ENCODE measurements at places on chromosomes 1 and 21.

DNA sequence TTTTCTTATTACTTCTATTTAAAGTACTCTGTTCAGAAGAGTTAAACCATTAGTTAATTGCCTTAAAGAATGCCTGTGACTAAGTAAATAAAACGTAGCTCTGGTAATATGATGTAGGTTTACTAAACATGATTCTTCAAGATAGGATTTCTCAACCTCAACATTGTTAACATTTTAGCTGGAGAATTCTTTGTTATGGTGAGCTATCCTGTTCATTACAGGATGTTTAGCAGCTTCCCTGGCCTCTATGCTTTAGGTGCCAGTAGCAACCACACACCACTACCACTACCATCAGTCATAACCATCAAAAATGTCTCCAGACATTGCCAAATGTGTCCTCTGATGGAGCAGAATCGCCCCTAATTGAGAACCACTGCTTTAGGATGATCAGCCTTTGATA lies 10.7 kb downstream of the RPF1 start:
- DNase-seq, result no peak

- no peak for DNase-seq
These were observed 127.8 kb downstream of the OSBPL9 start for GRCh38 chr1:51744506-51745303.

GRCh38 chr1:38611664-38612211 lies 247.8 kb downstream of the RRAGC start:
- DNase-seq, result no peak

- no peak for DNase-seq
These were observed 13.0 kb downstream of the LSS start for GRCh38 chr21:46215436-46216131.

GRCh38 chr1:220157738-220158137 lies 63.8 kb downstream of the IARS2 start:
- no peak for DNase-seq

- DNase-seq, result no peak
These were observed 113.1 kb upstream of the IRF2BP2 start for GRCh38 chr1:234722904-234723720.

GRCh38 chr21:37525810-37526209 lies 159.2 kb downstream of the DYRK1A start:
- no peak for DNase-seq

- no peak for DNase-seq
These were observed 189.4 kb upstream of the PALMD start for GRCh38 chr1:99456536-99456935.

- no peak for DNase-seq
These were observed 1048.2 kb downstream of the TTLL7 start for GRCh38 chr1:82950606-82951200.

- DNase-seq, result no peak
These were observed 52.1 kb downstream of the FMO4 start for GRCh38 chr1:171366085-171366484.

DNA sequence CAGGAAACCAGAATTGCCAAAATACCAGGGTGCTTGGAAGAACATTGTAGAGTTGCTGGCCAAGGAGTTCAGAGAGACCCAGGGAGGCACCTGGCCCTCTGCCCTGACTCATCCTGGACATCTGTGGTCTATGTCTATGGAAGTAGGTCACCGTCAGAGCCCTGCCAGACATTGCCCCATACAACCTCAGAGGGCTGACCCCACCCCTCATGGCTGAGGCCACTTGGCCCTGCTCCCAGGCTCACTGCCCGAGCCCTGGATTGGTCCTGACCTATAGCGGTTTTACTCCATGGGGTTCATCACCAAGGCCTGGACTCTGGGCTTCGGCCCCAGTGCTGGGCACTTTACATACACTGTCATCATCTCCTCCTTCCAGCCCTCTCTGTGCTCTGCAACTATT lies 233.1 kb downstream of the PTPRU start:
- DNase-seq, result no peak

DNA sequence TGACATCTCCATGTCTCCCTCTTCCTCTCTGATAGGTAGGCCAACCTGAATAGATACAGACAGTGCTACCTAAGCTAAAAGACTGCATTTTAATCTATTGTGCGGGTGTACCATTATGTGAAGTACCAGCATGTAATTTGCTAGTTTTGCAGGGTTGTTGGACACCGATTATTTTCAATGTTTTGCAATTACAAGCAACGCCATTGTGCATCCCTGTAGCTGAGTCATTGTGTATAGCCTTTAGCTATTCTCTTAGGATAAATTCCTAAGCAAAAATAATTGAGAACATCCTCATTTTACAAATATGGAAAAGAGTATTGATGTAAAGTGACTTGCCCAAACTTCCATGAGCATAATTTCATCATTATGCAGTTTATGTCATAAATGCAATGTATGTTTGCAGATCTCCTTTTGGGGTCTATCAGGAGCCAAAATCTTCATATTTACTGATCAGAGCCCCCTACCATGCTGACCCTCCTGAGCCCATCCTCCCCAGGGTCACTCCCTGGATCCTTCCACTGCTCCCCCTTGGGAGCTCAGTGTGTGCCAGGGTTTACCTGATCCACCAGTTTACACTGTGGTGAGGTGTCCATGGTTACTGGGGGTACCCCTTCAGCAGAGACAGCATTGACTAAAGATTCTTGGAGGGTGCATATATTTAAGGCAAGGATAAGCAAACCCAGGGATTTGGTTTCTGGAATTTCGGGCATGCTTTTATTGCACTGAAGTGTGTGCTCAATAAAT lies 80.6 kb downstream of the CCDC185 start:
- no peak for DNase-seq

DNA sequence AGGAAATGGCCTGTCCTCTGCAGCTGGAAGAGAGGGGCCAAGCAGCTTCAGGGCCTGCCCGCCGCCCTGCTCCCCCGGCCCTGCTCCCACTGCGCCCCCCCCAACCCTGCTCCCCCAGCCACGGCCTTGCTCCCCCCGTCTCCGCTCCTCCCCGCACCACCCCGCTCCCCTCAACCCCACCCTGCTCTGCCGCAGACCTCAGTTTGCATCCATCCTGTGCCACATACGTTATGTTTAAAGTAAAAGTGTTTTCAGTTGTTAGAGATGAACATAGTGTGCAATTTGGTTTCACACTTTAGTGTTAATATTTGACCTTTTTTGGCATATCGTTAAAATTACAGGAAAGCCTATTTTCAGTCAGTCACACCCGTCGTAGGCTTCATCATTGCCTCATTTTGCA lies 34.1 kb upstream of the DIP2A start:
- no peak for DNase-seq

- DNase-seq, result no peak
These were observed 25.0 kb downstream of the MCOLN2 start for GRCh38 chr1:84971957-84972356.

DNA sequence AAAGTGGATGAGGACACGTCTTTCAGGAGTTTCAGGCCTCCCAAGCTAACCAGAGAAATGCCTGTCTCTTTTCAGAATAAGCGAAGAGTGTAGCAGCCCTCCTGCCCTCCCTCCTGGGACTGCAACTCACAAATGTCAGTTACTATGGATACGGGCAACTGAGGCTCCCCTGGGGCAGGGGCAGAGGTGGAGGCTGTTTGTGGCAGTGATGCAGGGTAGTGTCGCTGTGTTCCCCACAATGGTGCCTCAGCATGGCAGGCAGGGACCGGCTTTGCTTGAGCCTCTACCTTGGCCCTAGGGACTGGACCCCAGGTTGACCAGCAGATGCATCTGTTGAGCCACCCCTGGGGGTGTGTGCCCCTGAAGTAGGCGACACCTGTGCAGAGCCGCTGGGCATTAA lies 10.2 kb downstream of the NFASC start:
- no peak for DNase-seq

DNA sequence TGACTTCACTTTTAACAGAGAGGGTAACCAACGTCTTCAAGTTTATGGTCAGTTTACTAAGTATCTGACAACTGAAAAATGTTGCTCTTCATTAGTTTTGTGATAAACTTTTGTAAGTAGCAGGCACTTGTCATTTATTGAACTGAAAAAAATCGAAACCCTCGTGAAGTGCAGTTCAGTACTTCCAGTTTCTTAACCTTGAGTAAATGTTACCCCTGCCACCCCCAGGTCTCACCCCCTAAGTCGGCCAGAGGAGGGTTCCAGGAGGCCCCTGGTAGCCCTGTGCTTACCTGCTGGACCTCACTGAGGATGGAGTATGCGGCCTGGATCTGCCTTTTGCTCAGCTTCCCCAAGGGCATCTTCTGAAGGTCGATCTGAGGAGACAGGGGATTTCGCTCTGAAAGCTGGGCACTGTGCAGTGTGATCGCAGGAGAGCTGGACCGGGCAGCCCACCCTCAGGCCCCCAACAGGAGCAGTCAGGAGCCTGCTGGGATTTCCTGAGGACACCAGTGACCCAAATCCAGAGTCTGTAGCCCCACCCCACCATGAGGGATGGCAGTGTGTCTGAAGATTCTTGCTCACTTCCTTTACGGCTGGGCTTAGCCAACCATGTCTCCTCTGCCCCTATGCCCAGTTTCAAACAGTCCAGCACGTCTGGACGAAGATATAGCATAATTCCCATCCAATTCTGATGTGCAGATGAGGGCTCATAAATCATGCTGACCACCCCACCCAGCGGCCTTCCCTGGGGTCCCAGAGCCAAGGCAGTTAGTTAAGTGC lies 37.6 kb downstream of the PARP1 start:
- DNase-seq, result peak; percentile 36

GRCh38 chr1:226059709-226060108 lies 2.8 kb upstream of the H3-3A start:
- no peak for DNase-seq

GRCh38 chr1:18360251-18360650 lies 120.5 kb upstream of the KLHDC7A start:
- DNase-seq, result no peak

DNA sequence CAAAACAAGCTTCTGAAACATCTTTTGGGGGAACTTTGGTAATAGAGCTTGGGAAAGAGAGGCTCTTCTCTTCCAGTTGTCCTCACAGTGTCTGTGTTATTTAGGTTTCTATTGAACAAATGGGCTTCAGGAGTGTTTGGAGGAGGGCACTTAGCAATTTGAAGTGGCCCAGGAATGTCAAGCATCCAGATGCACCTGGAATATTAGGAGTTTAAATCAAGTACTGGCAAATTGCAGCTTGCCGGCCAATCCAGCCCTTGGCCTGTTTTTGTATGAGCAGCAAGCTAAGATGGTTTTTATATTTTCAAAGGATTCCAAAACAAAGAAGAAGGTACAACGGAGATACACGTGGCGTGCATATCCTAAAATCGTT lies 94.7 kb downstream of the CCDC185 start:
- no peak for DNase-seq

DNA sequence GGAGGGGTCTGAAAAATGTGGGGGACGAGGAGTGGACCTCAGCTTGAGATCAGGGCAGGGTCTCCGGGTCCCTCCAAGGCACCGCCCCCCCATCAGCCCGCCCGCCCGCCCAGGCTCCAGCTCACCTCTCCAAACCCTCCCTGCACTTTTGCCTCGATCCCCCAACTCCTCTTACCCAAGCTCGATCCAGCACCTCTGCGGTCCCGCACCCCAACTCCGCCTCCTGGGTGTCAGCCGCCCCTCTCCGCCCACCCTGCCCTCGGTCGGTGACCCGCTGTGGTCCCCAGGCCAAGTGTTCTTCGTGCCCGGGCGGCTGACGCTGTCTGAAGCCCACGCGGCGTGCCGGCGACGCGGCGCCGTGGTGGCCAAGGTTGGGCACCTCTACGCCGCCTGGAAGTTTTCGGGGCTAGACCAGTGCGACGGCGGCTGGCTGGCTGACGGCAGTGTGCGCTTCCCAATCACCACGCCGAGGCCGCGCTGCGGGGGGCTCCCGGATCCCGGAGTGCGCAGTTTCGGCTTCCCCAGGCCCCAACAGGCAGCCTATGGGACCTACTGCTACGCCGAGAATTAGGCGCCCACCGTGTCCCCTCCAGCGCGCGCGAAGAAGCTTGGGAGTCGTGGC lies 5.7 kb downstream of the HAPLN2 start:
- DNase-seq, result no peak

GRCh38 chr1:41539418-41539805 lies 54.9 kb upstream of the EDN2 start:
- no peak for DNase-seq

GRCh38 chr1:10514490-10515235 lies 39.9 kb downstream of the PEX14 start:
- no peak for DNase-seq

DNA sequence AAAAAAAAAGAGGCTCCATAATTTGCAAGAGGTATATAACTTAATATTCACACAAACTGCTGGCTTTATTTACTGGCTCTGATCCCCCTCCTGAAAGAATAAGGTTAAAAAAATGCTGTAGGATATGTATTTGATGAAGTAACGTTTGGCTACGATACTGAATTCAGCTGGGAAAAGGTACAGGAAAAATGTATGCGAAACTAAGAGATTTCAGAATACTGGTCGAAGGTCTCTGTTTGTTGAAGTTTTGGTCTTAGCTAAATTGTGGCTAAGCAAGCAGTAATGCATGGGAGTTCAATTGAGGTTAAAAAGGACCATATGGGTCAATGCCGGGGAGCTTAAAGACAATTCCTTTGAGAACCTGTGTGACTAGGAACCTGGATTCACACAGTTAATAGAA lies 355.5 kb upstream of the NCAM2 start:
- DNase-seq, result no peak

DNA sequence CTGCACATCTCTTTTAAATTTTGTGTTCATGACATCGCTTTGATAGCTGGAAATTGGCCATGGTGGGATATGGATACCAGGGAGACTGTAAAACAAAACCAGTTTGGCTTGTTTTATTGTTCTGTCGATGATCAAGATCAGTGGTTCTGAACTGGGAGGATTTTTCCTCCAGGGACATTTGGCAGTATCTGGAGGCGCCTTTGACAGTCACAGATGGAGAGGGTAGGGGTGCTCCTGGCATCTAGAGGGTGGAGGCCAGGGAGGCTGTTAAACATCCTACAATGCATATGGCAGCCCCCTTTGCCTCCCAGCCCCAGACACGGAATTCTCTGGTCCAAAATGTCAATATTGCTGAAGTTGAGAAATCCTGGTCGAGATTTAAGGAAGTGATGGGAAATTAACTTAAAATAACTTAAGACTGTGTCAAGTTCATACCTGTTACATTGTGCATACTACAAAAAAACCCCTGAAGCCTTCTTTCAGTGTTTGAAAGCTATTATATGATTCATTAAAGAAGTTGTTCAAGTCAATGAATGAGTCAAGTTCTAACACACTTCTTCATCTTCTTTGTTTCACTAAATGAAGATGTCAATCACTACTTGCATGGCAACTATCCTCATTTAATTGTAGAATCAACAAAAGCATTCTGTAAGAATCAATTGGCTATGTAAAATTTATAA lies 150.9 kb downstream of the KCNJ6 start:
- DNase-seq, result no peak

- DNase-seq, result no peak
These were observed 158.5 kb downstream of the DNM3 start for GRCh38 chr1:171999756-172000155.

- DNase-seq, result no peak
These were observed 64.7 kb upstream of the ACTRT2 start for GRCh38 chr1:2956576-2956975.

DNA sequence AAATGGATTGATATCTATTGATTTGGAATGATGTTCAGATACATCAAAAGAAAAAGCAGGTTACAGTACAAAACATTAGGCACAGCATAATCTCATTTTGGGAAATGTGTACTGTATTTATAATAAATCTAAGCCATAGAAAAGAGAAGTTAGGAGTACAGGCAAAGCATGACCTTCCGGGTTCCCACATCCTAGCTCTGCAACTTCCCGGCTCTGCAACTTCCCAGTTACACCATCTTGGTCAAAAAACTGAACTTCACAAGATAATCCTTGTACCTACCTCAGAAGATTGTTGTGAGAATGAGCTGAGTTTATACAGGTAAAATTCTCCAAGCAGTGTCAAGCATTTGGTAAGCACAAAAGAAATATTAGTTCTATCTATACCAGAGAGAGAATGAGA lies 21.7 kb upstream of the SLC44A3 start:
- DNase-seq, result no peak
